NT2/D1 (cell line): ENCODE measurements at places on chromosomes 12 and 14.

DNA sequence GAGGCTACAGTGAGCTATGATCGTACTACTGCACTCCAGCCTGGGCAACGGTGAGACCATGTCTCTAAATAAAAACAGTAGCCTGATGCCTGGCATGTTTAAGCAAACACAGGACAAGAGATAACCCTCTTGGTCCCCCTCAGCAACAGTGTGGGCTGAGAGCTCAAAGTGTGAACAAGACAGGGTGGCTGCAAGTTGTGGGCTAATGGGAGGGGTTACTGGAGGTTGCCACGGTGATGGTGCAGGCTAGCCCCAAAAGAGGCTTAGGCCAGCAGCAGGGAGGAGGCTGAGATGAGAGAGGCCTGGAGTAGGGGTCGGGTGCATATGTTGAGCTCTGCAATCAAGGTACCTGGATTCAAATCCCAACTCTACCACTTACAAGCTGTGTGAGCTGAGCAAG, 3.4 kb upstream of the LGMN start:
- no peak for DNase-seq

DNA sequence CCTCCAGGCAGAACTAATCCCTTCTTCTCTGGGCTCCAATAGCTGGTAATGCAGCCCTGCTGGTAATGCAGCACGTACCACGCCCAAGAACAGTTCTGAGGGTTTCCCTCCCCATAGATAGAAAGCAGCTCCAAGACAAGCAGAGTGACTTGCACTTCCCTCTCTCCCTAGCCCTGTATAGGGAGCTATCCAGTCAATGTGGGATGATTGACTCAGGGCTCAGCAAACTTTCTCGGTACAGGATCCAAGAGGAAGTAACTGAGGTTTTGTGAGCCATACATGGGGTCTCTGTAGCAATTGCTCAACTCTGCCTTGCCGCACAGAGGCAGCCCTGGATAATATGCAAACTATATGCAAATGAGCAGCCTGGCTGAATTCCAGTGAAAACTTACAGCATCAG, 15.5 kb upstream of the FKBP4 start:
- no peak for DNase-seq

GRCh38 chr14:51107801-51108200, 12.9 kb upstream of the TRIM9 start:
- DNase-seq = no peak

GRCh38 chr14:20684662-20685456, 499 bp downstream of the RNASE4 start:
- no peak for DNase-seq

DNA sequence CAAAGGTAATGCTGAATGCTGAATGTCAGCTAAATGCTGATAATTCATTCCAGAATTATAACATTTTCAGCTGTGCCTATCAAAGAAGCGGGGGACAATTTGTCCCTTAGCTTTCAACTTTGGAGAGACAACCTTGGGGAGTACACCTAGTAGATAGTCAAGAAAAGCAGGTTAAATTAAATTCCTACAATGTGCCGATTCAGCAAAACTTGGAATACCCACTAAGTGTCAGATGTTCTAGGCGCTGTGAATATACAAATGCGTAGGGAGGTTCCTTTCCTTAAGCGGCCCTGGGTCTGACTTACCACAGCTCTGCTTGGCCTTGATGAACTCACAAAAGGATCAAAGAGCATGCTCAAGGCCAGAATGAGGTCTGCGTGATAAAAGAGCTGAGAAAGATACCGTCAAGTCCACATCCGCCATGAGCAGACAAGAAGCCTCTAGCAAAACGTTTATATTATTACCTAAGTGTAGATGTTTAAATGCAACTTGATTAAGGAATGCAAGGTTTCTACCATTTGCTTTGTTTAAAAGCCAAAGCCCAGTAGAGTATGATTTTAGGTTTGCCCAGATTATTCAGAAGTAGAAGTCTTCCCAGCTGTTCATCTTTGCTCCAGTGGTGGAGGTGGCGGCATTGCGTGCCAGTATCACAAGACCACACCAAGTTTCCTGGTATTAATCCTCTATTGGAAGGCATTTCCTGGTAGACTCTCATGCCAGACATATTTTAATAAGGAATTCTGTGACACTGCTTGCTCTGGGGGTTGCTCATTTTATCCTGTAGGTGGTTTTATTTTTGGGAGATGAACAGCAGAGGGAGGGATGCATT, 368.6 kb downstream of the DPF3 start:
- DNase-seq = no peak

DNA sequence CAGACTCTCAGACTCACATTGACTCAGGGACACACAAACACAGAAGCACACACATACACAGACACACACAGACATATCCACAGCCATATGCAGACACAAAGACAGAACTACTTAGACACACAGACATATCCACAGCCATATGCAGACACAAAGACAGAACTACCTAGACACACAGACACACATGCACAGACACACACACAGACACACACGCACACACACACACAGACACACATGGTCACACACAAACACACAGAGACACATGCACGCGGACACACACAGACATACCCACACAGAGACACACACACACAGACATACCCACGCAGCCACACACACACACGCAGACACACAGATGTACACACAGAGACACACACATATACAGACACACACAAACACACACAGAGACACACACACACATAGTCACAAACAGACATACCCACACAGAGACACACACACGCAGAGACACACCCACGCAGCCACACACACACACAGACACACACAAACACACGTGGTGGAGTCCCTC, 25.7 kb downstream of the SERPINA1 start:
- no peak for DNase-seq

- DNase-seq = no peak
These were observed 6.6 kb downstream of the CHST11 start for GRCh38 chr12:104463368-104463767.

GRCh38 chr12:114812858-114813761, 129.1 kb upstream of the TBX3 start:
- DNase-seq = no peak

DNA sequence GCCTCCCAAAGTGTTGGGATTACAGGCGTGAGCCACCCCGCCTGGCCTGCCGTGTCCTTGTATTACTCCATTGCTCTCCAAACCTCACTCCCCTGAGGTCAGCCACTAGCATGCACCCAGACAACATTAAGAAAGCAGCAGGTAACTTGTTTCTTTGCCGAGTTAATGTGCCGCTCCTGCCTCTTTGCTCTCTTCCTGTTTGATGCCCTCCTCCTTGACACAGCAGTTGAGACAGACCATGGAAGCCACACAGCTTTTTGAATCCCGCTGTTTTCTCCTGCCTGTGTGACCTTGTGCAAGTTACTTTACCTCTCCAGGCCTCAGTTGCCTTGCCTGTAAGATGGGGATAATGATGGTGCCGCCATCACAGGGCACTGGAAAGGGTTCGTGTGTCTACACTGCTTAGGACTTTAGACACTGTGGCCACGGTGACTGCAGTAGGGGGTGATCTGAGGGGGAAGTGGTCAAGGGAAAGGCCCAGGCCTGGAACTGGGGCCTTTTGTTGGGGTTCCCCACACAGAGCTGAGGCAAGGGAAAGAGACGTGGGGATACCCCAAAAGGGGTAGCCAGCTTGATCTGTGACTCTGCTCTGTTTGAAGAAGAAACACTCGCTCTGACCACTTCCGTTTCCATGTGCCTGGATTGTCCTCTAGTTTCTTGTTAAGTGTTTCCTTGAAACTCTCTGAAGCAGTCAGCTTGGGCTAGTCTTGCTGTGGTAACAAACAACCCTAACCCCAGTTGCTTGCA, 69.3 kb downstream of the RIN3 start:
- no peak for DNase-seq

- no peak for DNase-seq
These were observed 13.2 kb downstream of the ZNF219 start for GRCh38 chr14:21084998-21085853.

- no peak for DNase-seq
These were observed 324 bp downstream of the POLE start for GRCh38 chr12:132686825-132687210.
